ENCODE measurements at places on chromosomes 13 and 19.

- DNase-seq, result no peak
Measured at GRCh38 chr19:3392480-3392879, 26.1 kb downstream of the NFIC start.

- DNase-seq, result no peak
Measured at GRCh38 chr13:113448885-113449692, 4.2 kb downstream of the ADPRHL1 start.

DNA sequence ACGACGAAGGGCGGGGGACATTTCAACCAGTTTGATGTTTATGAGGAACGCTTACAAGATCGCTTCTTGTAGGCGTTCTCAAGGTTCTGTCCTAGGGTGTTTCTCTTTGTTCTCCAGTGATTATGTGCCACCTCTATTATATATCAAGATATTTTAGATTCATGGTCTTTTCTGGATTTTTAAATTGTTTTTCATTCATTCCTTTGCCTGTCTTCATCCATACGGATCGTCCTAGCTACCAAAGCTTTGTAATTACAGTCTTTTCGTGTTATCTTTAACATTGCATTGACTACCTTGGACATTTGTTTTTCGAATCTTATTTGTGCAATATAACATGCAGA lies 342 bp upstream of the EID2 start:
- DNase-seq, result no peak

GRCh38 chr13:94753327-94753726 lies 41.0 kb upstream of the SOX21 start:
- no peak for DNase-seq

- no peak for DNase-seq
Measured at GRCh38 chr19:48283908-48284307, 14.0 kb downstream of the ZNF114 start.

- DNase-seq, result no peak
Measured at GRCh38 chr19:31294189-31294588, 55.0 kb downstream of the TSHZ3 start.

DNA sequence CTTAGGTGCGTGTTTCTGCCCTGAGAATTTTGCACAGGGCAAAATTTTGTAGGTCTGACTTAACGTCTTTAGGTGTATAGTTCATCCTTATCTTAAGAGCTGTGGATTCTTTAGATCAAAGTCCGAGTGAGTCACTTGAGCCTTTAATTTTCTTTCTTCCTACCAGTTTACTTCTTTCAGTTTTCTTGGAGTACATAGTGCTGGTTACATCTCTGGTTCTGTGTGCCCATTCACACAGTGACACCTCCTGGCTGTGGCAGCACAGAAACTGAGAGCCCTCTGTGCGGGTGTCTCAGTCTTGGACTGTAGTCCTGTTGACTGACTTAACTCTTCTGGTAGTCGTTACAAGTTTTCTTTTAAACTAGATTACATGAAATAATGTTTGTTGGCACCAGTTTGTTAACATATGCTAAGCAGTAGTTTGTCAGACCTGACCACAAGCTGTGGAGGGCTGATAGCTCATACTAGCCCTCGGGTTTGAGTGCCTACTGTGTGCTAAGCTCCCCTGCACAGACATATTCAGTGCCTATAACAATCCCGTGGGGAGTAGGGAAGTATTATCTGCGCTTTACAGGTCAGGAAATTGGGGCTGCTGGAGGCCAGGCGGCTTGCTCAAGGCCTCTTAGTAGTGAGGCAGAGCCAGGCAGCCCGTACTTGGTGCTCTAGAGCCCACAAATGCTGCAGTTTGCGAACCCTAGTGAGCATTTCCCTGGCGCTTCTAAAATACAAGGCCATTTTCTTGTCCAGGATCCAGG lies 1.6 kb downstream of the GATAD2A start:
- no peak for DNase-seq

Measured in GM06990 (cell line).